EH (cell line): ENCODE measurements at places on chromosomes 13 and 19.

GRCh38 chr13:113493315-113493951 lies 2.9 kb upstream of the DCUN1D2 start:
- DNase-seq, result peak; percentile 95

- DNase-seq, result no peak
These were observed 1.4 kb upstream of the KHSRP start for GRCh38 chr19:6425732-6426620.

DNA sequence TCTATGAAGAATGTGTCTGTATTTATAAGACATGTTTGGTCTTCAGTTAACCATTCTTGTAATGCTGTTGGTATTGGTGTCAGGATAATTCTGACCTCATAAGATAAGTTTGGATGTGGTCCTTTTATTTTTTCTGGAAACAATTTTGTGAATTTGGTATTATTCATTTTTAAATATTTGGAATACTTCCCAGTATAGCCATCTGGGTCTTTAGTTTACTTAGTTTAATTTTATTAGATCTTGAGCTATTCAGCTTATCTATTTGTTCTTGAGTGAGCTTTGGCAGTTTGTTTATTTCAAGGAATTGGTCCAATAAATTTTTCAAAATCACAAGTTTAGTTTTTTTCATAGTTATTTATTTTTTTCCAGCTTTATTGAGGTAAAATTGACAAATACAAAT lies 335.4 kb upstream of the PCDH20 start:
- DNase-seq, result no peak

- no peak for DNase-seq
These were observed 32.6 kb downstream of the TFDP1 start for GRCh38 chr13:113616991-113617749.

- DNase-seq, result no peak
These were observed 14.6 kb downstream of the MCF2L start for GRCh38 chr13:112983428-112984196.

- no peak for DNase-seq
These were observed 5.9 kb downstream of the COL4A1 start for GRCh38 chr13:110301083-110301482.

DNA sequence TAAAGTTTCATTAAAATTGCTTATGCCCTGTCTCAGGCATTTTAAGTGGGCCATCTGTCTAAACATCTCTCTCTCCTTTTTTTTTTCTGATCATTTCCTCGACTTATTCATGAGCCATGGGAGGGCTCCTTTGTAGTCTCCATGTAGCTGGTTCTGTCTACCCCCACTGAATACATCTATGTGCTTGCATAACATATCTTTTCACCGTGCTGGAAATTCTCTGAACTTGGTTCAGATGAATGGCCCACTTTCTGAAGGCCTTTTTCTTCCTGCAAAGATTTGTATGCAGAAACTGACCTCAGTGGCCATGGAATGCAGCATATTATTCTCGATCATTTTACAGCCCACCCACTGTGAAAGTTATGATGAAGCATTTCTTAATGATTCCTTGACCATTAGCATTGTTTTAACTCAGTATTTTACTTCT lies 225.3 kb downstream of the GGACT start:
- peak; percentile 83 for DNase-seq

GRCh38 chr13:67568205-67568604 lies 338.1 kb upstream of the PCDH9 start:
- no peak for DNase-seq

- DNase-seq, result no peak
These were observed 123.5 kb downstream of the RXFP2 start for GRCh38 chr13:31862828-31863227.

DNA sequence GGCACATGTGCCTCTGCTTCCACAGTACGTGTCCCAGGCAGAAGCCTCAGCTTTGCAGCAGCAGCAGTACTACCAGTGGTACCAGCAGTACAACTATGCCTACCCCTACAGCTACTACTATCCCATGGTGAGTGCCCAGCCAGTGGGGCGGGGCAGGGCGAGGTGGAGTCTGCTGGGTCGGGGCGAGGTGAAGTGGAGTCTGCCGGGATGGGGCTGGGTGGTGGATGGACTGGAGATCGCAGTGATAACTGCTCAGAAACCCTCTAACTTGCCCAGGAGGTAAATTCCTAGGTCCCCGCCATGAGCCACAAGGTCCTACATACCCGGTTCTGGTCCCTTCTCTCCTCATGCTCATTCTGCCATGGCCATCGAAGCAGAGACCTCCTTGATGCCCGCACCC lies 3.6 kb downstream of the LENG8 start:
- no peak for DNase-seq

GRCh38 chr19:947707-948539 lies 22.1 kb downstream of the ARID3A start:
- DNase-seq, result no peak

DNA sequence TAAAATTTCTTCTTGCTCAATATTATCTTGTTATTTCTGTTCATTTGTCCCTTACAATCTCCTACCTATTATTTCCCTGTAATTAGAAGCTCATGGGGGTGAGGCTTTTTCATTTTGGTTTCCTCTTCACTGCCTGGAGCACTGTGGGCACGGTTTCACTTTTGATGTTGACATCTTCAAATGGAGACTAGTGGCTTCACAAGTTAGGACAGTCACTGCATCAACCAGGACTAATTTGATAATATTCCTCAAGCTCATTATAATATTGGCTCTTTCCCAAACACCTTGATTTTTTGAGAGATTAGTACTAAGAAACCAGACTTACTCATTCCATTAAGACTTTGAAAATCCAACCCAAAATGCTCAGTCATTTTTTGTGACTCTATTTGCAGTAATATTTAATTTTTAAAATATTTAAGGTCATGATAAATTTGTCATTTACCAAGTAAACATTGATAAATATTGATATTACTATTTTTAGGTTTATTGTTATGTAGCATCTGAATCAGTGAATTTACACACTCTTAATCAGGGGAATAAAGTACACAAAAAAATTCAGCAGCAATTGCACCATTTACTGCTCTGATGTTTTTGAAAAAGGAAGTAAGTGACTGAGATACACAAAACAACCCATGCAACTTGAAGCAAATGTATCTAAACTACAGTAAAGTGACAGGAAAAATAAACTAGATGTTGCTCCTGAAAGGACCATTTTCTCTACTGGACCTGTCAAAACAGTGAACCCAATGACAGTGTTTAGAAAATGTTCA lies 28.8 kb upstream of the RCBTB2 start:
- DNase-seq, result no peak

DNA sequence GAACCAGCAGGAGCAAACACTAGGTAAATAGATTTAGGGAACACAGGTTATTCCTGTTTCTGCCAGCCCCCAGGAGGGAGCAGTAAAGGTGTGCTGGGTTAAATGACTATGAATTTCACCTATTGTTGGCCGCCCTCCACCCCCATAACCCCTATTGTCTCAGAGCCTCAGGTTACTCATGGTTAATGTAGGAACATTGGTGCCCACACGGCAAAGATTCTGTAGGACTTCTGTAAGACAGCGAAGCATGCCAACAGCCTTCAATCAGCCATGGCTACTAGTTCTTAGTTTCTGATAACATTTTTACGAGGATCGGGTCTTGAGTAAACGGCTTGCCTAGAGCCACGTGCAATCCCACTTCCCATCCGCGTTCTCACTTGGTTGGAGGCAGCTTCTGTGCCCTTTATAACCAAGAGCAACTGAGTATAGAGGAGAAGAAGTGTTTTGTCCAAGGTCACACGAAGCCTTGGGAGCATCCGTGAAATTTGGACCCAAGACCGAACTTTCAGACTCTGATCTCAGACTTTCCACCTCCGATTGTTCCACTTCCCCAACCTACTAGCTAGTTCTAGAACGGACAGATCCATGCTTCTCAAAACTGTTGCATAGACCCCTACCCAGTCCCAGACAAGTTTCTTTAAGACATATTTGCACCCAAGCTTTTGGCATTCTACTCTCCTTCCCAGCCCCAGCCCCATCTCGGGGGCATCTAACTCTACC lies 5.1 kb upstream of the CACNG8 start:
- DNase-seq, result no peak

GRCh38 chr19:16460454-16460853 lies 11.3 kb downstream of the EPS15L1 start:
- no peak for DNase-seq

DNA sequence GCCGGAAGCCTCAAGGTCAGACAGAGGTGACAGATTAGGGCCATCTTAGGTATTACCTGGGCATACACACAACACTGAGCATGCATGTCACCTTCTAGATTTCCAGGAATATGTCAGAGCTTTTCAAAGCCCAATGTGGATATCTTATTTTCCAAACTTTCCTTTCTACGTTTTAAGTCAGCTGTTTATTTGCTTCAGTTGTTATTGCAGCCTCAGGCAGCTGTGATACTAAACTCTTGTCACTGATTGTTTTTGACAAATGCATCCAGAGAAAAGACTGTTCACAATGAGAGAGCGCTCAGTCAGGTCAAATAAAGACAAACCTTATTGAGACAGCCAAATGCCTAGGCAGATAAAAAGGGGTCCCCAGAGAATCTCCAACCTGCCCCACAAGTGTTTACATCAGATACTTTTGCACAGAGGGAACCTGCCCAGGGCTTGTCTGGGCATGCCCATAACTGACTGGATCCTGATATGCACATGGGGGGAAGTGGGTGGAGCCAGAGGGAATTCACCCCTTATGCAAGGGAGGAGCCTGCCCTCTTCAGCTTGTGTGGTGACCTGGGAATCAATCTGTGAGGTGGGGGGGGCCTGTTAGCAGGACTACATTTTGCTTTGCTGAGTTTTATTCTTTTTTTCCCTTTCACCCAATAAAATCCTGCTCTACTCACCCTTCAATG lies 28.5 kb downstream of the MED4 start:
- peak; percentile 41 for DNase-seq

GRCh38 chr13:23852351-23852750 lies 36.8 kb downstream of the MIPEP start:
- DNase-seq, result no peak

DNA sequence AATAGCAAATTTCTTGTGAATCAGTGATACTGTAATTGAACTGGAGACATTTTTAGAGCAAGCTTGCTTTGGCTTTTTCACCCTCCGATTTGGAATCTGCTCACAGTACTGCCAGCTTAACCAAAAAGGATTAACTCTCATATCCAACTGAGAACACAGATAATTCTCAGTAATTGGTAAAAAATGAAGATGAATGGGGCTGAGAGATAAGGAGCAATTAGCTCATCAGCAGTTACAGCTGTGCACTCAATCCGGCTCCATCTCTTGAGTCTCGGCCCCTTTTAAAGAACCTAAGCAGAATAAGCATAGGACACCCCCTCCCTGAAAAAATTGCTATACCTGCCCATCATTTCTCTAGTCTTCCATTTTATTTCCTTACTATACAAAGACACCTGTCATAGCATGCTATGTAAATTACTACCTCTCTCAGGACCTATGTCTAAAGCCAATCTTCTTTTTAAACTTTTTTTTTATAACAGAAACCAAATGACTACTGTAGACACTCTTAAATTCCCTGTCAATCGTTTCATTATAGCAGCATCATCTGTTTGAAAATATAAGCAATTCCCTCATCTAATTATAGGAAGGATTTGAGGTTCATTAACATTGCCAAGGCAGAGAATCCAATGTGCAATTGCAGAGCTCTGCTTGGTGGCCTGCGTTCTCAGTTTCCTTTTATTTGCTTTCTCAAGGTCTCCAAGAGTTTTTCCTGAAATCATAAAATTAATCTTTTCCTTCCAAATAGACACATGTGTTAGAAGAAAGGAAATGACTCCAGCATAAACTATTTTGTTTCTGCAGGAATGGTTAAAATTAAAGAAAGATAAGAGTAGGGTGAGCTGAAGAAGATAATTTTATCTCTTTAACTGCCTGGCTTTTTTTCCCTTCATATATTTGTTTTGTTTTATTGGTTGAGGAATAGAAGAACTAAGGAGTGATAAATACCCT lies 242.1 kb downstream of the DACH1 start:
- no peak for DNase-seq

DNA sequence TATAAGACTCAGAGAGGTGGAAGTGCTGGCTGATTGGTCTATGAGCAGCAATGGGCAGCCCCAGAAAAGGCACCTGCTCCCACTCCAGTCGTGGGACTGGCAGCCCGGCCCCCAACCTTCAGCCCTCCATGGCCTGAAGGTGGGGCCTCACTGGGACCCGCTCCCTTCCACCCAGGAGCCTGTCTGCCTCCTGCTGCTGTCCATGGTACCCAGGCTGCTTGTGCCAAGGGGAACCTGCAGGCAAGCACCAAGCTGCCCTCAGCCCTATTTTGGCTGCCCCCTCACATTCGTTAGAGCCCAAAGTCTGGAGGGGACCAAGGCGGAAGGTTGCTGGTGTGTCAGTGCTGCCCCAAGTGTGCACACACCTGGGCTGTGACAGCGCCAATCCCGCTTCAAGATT lies 2304.9 kb downstream of the PCDH9 start:
- peak; percentile 42 for DNase-seq

DNA sequence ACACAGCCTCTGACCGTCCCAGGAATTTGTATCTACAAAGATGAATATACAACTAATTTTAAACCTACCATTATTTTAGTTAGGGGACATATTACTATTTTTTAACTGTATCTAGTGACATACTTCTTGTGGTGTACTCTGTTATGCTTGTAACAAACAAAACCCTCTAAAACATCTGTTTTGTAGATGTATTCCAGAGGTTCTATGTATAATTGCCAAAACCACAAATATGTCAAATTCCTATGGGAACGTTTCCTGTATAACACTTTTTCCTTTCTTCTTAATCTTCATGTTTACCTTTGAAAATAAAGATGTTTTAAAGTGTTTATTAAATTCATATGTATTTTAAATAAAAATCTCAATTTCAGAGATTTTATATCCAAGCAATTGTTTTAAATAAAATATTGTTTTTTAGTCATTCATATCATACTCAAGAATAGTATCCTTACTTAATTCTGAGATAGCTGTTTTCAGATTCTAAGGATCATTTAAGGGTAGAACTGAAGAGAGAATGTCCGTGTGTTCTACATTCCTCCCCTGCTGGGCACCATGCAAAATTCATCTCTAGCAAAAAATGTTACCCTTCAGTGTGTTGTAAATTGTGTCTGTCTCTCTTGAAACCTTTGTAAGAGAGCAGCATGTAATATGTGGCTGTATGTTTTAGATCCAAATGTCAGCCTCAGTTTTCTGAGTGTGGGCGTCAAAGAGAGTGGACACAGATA lies 1327.7 kb downstream of the EFNB2 start:
- peak; percentile 1 for DNase-seq

DNA sequence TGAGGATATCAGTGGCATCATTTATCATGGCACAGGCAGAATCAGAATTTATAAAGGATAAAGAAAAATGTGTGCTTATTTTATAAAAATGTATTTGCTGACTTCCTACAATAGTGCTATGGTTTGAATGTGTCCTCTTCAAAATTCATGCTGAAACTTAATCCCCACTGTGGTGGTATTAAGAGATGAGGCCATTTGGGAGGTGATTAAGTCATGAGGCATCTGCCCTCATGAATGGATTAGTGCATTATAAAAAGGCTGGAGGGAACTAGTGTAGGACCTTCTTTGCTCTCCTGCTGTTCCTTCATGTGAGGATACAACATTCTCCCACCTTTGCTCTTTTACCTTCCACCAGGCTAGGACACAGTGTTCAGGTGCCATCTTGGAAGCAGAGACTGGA lies 212.8 kb downstream of the RFC3 start:
- peak; percentile 47 for DNase-seq

DNA sequence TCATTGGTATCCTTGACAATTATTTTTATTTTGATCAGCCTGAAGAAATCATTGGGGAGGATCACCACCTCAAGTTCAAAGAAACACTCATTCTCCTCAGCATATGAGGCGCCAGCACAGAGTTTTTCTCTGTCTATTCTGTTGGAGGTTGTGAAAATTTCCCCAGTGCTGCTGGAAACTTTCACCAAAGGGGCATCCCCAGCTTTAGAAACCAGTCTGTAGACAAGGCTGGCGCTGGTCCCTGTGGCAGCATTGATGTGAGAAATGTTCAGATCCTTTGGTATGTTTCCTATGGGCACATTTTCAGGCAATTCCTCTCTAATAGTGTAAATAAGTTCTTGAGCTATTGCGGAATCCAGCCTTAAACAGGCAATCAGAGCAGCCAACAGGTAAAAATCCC lies 2.1 kb downstream of the PCDH9 start:
- no peak for DNase-seq
